ENCODE measurements at places on chromosomes 5 and 9.
A peak's percentile ranks its signal among the peaks of the same experiment; 100 is the strongest.

DNA sequence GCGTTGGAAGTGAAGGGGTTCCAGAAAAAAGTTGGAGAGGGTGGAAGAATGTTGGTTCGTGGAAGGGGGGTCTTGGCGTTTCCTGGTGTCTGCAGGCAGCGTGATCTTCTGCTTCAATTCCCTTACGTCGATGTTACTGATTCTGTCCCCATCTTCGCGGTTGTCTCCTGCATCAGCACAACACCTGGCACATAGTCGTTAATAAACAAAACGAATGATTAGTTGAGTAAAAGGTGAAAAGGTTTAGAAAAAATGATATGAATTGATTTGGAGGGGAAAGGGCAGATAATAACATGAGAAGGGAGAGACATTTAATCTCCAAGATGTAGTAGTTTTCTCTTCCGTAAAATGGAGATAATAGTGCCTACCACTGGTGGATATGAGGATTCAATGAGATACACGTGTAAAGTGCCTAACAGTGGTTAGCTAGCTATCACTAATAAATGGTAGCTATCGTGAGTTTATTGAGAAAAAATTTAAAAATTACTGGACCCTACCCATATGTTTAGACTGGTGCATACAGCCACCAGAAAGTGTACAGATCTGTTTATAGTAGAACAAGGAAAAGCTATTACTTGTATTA is 556 bp downstream of the MTREX start:
- DNase-seq: peak; percentile 17

DNA sequence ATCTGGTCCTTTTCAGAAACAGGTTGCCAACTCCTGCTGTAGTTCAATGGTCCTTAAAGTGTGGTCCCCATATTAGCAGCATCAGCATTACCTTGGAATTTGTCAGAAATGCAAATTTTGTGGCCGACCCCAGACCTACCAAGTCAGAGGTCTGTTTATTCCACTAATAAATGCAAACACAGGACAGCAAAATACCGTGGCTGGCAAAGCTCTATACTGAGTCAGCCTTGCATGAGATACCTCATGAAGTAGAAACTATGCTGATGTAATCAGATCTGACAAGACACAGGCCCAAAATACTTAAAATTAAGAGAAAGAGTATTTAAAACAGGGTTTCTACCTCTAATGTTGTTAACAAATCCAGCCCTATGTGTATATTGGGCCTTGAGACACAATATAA is 3.0 kb downstream of the GOLM1 start:
- no peak for DNase-seq

GRCh38 chr5:160379511-160379910 is 9.1 kb upstream of the C1QTNF2 start:
- no peak for DNase-seq

DNA sequence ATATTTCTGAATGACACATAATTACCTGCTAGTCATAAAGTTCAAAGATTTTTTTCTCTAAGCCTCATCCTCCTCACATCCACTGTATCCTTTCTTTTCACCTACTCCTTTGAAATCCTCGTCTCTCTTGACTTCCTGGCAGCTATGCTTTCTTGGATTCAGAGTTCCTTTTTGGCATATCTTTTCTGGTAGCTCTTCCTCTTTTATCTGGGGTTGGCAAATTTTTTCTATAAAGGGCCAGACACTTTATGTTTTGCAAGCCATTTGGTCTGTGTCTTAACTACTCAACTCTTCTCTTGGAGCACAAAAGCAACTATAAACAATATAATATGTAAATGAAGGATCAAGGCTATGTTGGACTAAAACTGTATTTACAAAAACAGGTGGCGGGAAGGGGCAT is 197.5 kb downstream of the KIAA0825 start:
- no peak for DNase-seq

DNA sequence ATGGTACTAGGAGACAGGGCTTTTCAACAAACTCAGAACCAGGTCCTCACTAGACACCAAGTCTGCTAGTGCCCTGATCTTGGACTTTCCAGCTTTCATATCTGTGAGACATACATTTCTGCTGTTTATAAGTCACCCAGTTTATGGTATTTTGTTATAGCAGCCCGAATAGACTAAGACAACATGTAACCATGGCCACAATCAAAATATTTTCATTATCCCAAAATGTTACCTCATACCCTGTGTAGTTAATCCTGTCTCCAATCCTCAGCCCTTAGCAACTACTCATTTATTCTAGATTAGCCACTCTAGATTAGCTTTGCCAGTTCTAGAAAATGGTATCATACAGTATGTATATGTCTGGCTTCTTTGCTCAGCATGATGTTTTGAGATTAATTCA is 6.3 kb upstream of the ATG10 start:
- no peak for DNase-seq

- DNase-seq: no peak
These were observed 74.9 kb upstream of the CACNA1B start for GRCh38 chr9:137802521-137803243.

DNA sequence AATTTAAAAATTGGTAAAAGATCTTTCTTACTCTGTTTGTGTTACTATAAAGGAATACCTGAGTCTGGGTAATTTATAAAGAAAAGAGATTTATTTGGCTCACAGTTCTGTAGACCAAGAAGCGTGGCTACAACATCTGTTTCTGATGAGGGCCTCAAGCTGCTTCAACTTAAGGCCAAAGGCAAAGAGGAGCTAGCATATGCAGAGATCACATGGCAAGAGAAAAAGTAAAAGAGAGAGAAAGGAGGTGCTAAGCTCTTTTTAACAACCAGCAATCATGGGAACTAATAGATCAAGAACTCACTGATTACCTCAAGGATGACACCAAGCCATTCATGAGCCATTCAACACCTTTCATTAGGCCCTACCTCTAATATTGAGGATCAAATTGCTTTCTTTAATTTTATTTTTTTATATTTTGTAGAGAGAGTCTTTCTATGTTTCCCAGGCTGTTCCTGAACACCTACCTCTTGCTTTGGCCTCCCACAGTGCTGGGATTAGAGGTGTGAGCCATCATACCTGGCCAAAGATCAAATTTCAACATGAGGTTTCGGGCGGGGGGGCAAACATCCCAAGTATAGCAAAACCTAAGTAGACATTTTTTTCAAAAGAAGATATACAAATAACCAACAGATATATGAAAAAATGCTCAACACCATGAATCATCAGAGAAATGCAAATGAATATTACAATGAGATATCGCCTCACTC is 16.0 kb upstream of the SHC3 start:
- DNase-seq: no peak

- DNase-seq: no peak
These were observed 73.7 kb upstream of the TNC start for GRCh38 chr9:115191667-115192066.

DNA sequence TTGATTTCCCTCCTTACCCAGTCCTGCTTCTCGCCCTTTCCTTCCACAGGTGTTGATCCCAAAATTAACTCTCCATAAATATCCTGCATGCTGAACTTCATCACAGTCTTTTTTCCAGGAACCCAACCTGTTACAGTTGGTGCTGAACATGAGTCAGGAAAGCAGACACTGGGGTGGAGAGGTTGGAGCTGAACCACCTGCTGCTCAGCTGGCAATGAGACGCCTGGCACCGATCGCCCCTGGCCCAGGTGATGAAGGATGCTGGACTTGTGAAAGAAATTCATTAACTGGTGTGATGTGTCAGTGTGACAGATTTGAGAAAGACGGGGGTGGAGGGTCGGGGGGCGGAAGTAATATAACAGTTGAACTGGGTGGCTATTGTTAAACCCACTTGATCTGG is 30.6 kb downstream of the CPLX2 start:
- no peak for DNase-seq
